ENCODE measurements at places on chromosomes 7 and 10. TPM values are rescaled to one million over a fixed set of nuclear protein-coding genes. Genes with fewer than 3 reads are reported as not detected.
A peak's percentile ranks its signal among the peaks of the same experiment; 100 is the strongest.

Gene SYT15B
- 0.14 TPM for total RNA-seq

Gene AFAP1L2
- 1.1 TPM for total RNA-seq

Gene COL1A2
- total RNA-seq: not detected

GRCh38 chr10:88459530-88459929 is 123.6 kb downstream of the RNLS start:
- DNase-seq: no peak

DNA sequence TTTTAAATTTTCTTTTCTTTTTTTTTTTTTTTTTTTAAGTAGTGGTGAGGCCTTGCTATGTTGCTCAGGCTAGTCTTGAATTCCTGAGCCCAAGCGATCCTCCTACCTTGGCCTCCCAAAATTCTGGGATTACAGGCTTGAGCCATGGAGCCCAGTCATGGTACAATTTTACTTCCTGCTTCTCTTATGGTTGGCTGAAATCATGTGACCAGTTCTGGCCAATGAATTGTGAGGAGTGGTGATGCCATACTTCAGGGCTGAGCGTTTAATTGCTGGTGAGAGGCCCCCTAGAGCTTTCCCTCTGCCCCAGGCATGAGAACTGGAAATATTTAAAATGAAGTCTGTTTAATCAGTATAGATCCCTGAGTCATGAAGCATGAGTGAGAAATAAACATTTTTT is 22.2 kb upstream of the BAIAP2L1 start:
- DNase-seq: no peak

Gene LDB3
- total RNA-seq: 0.12 TPM

Gene PLXDC2
- not detected for total RNA-seq

- no peak for DNase-seq
Measured at GRCh38 chr10:65891073-65891981, 1034.5 kb upstream of the LRRTM3 start.

GRCh38 chr10:71086439-71087080 is 125.8 kb upstream of the UNC5B start:
- DNase-seq: peak; percentile 2

GRCh38 chr10:88981435-88981834 is 9.2 kb upstream of the FAS start:
- DNase-seq: no peak

DNA sequence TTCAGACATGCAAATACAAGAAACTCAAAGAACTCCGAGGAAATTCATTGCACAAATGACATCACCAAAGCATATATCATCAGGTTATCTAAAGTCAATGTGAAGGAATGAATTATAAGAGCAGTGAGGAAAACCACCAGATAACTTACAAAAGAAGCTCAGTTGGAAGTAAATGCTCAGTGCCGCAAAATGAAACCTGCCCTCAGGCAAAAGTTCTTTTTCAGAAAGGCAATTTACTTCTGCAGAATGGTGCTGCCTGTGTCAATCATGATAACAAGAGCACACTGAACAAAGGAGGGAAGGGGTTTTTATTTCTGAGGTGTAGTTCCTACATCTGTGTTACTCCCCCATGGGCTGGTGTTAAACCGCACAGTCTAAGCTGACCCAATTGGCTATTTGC is 550.6 kb upstream of the SEMA3D start:
- DNase-seq: no peak

DNA sequence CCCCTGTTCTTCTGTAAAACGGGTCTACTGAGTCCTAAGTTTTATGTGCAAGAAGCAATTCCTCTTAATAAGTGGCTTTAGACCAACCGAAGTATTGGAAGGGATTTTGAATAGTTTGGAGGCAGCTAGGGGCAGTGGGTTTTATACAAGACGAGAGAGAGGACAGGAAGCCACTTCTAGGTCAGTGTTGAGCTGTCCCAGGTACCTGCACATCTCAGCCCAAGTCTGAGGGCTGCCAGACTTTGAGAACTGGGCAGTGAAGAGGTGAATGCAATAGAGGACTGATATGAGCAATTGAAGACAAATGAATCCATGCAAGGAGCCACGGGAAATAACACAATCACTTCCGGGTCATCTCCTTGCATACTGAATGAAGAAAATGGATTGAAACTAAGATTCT is 273.5 kb downstream of the KLF6 start:
- DNase-seq: no peak

- no peak for DNase-seq
Measured at GRCh38 chr10:130194194-130194990, 58.2 kb downstream of the GLRX3 start.

GRCh38 chr10:92719991-92720830 is 30.5 kb downstream of the HHEX start:
- no peak for DNase-seq

DNA sequence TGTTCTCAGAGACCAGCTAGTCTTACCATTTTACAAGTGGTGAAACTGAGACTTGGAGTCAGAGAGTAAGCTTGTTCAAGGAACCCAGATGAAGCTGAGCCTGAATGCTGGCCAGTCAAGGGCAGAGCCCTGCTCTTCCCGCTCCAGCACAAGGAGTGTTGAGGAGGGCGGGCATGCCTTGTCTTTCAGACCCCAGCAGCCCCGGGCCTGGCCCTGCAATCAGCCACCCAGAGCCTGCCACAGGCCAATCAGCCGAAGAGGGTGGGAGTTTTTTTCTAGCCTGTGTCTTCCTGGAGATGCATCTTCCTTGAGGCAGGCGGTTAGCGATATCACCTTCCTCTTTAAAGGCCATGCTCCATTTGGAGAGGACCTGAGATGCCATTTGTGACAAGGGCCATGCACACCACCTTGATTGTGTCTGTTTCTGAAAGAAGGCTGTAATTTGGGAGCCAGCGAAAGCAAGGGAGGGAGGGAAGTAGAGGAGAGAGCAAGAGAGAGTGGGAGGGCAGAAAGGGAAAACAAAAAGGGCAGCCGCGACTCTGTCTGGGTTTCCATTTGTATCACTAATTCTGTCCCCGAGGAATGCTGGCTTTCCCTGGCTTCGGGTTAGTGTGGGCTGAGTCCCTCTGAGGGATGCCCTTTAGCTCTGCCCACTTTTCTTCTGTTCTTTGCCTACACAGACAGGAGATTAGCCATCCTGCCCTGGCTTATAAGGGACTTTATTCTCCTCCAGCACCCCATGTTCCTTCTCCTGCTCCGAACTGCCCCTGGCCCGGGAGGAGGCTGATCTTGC is 8.0 kb downstream of the CDH23 start:
- no peak for DNase-seq

DNA sequence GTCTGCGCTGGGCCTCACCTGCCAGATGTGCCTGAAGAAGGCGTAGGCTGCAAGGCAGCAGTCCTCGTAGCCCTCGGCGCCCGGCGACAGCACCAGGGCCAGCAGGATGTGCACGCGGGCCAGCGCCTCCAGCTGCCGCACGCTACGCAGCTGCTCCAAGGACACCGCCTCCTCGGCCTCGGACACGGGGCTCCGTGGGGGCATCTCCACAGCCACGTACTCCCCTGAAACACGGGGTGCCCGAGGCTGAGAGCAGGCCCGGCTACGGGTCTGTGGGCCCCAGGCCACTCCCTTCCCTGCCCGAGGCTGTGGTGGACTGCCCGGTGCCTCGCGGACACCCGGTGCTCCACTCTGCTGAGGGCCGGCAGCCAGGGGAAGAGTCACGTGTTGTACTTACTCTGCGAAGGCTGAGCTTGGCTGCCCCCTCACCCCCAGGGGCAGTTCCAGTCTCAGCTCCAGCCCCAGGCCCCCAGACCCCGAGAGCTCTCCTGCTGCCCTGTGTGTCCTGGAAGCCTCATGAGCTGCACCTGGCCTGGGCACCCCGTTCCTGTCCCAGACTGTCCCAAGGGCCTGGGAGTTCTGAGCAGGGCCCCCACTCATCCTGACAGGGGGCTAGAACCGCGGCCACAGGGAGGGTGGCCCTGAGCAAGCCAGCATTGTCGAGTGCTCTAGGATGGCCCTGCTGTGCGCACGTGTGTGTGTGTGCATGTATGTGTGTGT is 62.8 kb downstream of the CFAP46 start:
- no peak for DNase-seq

DNA sequence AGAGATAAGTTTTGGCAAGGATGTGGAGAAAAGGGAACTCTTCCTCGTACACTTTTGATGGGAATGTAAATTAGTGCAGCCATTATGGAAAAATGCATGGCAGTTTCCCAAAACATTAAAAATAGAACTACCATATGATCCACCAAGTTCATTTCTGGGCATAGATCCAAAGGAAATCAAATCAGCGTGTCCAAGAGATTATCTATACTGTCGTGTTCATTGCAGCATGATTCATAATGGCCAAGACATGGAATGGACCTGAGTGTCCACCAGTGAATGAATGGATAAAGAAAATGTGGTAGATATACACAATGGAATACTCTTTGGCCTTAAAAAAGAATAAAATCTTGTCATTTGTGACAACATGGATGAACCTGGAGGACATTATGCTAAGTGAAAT is 70.3 kb upstream of the RSU1 start:
- DNase-seq: no peak

Gene MCMBP
- total RNA-seq: 90.8 TPM

- no peak for DNase-seq
Measured at GRCh38 chr10:66639371-66639770, 286.5 kb upstream of the LRRTM3 start.

GRCh38 chr10:35555962-35556930 is 48.9 kb upstream of the GJD4 start:
- no peak for DNase-seq

GRCh38 chr7:24828891-24829661 is 71.8 kb upstream of the GSDME start:
- no peak for DNase-seq

DNA sequence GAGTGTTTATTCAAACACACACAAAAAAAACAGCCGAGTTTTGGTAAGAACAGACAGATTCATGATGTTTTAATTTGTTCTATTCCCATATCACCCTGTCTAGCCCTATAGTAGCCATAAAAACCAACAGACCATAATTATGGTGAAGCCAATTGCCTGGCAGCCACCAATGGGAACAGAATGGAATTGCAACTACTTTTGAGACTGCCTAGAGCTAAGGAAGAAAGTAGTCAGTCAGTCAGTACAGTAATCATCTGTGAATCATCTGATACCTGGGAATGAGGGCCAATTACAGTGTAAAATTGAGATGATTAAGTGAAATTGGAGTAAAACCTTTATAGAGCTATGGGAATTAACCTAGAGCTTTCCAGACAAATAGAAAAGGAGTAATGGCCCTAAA is 952.7 kb upstream of the KCND2 start:
- DNase-seq: no peak

DNA sequence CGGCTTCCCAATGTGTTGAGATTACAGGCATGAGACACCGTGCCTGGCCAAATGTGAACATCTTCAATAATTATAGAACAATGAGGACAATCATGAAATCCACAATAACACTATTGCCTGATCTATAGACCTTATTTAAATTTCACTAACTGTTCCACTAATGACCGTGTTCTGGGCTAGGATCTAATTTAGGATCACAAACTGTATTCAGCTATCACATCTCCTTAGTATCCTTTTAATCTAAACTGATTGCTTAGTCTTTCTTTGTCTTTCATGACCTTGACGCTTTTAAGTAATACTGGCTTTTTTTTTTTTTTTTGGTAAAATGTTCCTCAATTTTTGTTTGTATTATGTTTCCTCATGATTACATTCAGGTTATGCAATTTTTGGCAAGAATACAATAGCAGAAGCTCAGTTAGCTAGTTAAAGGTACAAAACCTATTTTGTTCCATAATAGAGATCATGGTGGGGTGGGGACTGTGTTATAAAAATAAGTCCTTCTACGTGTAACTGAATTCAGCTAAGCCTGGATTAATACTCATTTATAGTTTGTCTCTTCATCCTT is 158.4 kb downstream of the AOAH start:
- DNase-seq: no peak

DNA sequence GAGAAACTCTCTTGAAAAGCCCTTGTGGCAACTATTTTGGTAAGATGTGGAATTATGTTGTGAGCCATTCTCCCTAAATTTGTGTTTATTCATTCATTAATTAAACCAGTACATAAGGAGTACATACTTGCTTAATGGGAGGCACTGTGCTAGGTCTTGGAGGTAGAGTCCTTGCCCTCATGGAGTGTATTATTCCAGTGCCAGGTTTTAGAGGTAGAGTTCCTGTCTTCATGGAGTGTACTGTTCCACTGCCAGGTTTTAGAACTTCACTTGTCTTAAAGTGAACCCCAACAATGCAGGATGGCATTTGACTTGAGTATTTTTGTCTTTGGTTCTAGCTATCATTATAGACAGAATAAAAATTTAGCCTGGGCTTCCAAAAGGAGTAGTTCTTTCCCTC is 8.8 kb downstream of the MXI1 start:
- no peak for DNase-seq

Gene NXPH1
- not detected for total RNA-seq

- no peak for DNase-seq
Measured at GRCh38 chr10:27345455-27345920, 104.9 kb upstream of the ACBD5 start.

DNA sequence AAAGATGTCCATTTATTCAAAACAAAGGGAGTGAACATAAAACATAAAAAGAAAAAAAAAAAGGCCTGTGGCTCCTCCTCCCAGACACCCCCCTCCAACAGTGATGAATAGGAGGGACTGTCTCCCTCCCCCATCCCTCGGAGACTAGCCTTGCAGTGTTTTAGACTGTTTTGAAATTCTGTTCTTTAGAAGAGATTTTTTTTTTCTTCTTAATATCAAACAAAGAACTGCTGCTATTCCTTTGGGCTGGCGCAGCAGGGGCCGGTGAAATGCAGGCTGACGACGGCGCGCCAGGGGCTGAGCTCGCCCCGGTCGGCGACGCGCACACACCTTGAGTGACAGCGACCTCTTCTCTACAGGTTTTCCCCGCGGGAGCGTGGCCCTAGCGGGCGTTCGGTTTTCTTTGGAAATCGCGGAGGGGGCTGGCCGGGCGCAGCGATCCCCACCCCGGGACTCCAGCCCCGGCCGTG is at the start of gene LANCL2:
LANCL2 (plus strand) TSS at position 133 of the 470 bp plus-strand sequence. CDS start 689 bp downstream, outside the sequence.
- DNase-seq: no peak

DNA sequence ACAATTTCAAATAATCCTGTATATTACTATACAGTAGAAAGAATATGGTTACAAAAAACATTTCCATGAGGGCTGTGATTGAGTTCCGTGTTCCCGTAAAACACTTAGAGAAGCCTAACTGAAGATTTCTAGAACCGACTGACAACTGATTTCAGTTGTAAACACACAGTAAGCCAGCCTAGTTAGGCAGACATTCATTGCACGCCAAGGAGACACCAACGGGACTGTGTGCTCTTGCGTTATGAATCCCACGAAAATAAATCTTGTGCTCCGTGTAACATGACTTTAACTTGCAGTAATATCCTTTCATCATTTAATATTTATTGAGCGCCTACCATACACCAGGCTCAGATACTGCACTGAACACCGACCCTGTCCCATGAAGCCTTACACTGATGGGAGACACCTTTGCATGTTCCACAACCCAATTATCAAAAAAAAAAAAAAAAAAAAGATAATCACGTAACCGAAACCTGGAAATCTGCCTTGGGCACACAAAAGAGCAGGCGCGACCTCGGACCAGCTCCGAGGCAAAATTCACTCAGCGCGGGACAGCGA is 420 bp upstream of the KLHL7 start:
- DNase-seq: no peak

- DNase-seq: no peak
Measured at GRCh38 chr10:80041162-80041561, 37.3 kb upstream of the TMEM254 start.

Measured in activated CD4-positive, alpha-beta memory T cell treated with anti-CD3 and anti-CD28 coated beads for 36 hours (primary cell).